ENCODE measurements at places on chromosomes 1 and 21. TPM values are rescaled to one million over a fixed set of nuclear protein-coding genes. Genes with fewer than 3 reads are reported as not detected.
A peak's percentile ranks its signal among the peaks of the same experiment; 100 is the strongest.

- no peak for DNase-seq
Measured at GRCh38 chr1:205441318-205441633, 14.6 kb downstream of the BLACAT1 start.

DNA sequence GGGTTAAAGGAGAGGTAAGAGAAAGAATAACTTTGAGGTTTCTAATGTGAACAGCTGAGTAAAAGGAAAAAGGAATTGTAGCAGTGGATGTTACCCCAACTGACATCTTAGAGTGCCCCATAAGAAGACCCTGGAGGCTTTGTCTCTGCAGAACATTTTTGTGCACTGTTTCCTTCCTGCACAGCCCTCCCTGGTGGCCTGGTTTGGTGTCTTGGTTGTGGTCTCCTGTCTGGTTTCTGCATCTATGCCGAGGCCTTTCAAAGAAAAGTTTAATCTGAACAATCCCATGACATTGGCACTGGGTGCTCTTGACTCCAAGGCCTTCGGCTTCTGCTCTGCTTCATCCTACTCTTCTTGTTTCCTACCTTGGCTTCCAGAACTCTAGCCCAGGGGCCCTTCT lies 57.8 kb downstream of the RHOU start:
- DNase-seq: no peak

DNA sequence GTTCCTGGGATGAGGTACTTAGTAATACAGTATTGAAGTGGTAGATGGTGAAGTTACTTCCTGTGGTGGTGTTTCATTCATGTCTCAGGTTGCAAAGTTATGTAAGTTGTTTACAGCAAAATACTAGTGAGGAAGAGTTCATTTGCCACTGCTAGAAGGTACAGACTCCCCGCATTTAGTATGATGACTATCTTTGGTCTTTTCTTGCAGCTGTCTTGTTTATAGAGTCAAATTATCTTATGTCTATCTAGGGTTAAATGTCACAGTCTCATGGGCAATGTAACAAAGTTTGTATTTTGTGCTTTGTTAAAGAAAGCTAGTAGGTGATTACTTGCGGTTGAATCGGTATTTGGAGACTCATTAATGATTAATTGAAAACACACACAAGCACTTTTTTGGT lies 50.2 kb downstream of the LRRC8D start:
- no peak for DNase-seq

DNA sequence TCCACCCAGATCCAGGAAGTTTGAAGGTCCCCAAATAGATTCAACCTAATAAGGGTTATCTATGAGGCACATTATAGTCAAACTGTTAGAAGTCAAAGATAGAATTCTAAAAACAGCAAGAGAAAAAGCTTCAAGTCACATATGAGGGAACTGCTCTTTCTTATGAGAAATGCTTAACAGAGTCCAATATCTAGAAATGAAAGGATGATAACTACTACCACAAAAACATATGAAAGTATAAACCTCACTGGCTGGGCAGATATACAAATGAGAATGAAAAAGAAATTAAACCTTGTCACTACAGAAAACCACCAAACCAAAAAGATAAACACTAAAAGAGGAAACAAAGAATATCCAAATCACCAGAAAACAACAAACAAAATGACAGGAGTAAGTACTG lies 201.8 kb downstream of the KCNH1 start:
- no peak for DNase-seq

- no peak for DNase-seq
Measured at GRCh38 chr1:111052246-111052645, 87.6 kb downstream of the DRAM2 start.

The HTR6 gene
- not detected for total RNA-seq

DNA sequence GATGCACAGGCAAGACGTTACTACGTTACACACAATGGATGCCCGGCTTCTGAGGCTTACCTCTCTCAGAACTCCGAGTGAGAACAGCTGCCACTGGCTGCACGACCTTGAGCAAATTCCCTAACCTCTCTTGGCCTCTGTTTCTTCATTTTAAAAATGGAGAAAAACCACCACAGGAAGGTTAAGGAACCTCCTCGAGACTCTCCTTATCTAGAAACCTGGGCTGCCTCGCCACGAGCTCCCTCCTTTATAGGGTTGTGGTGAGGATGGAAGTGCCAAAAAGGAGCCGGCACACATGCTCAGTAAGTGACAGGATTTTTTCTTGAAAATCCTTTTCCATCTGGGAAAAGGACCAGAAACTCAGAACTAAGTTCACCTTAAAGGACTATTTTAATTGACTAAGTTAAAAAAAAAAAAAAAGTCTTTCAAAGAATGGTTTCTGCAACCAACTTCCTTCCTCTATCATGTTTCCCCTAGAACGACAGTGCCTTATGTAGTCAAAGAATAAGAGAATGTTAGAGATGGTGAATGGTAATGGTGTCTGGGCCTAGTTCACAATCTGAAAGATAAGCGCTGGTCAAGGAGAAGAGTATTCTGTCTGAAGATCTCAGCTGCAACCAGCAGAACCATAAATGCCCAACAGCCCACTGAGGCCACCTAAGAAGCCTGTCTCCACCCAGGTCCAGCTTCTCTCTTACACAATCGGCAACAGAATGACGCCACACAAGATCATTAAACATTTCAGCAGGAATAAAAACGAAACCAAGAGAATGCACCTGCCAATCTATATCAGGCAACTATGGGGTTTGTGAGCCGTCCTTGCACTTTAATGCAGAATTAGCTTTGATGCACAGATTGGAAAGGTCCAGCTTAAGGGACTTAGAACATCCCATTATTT lies 64.9 kb downstream of the SLC45A1 start:
- DNase-seq: no peak

- DNase-seq: peak; percentile 92
Measured at GRCh38 chr1:116667575-116668105, at the start of gene IGSF3. Gene IGSF3, minus strand, starts transcription at chr1:116667733. Its CDS starts 1,407 bp downstream, at chr1:116666326.

DNA sequence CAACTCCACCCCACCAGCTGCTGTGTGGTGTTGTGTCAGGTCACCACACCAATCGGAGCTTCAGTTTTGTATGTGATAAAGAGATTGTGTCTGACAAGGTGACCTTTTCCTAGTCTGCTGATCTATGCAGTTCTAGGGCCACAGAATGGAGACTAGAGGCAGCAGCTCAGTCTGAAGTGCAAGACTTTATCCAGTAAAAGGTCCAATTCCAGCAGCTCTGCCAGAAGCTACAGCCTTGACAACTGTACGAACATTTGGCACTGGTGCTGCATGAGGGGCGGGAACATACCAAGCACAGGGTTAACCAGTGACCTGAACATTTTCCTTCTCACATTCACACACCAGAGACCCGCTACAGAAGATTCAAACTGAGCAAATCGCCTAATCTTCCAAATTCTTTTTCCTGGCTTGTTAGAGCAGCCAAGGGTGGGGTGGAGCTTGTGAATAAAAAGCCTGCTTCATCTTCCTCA lies 9.3 kb downstream of the FMO1 start:
- no peak for DNase-seq

DNA sequence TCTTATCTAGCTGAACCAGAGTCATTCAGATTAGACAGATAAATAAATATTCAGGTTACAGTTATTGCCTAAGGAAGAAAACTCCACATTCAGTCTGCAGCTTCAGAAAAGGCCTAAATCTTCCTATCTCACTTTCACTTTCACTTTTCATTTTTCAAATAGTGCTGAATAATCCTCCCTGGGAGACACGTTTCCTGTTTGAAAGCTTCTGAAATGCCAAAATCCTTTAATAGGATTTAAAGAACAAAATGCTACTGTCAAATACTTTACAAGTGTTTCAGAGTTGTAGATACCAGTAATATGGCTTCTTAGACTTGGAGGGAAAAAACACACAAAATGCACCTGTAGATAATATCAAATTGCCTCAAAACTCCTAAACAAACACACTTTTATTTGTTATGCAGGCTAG lies 3.9 kb downstream of the PSMB2 start:
- DNase-seq: no peak

DNA sequence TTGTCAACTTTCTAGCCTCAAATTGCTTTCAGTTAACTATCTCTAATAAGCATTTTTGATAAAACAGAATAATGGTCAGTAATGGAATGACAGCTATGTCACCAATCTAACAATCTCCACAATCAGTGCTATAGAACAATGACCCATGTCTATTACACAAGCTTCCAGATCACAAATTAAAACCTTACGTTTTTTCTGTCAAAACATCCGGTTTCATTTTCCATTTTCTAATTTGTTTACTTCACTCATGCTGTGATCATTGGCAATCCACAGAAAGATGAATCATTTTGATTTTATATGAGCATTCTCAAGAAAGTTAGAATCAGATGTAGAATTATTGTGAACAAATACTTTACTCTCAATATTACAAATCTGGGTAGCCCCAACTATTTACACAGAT lies 80.3 kb downstream of the KCNT2 start:
- DNase-seq: no peak

GRCh38 chr21:20329636-20330035 lies 668.6 kb upstream of the NCAM2 start:
- no peak for DNase-seq

The BCL2L15 gene
- total RNA-seq: 1.8 TPM

DNA sequence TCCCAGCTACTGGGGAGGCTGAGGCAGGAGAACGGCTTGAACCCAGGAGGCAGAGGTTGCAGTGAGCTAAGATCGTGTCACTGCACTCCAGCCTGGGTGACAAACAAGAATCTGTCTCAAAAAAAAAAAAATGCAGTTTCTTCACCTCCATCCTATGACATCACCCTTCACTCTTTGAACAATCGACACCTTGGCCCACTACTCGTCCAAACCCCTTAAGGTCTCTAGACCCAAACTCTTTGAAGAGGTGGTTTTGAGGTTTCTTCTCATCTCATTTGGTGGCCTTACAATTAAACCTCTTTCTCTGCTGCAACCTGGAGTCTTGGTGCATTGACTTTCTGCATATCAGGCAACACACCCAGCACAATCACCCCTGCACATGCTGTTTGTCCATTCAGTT lies 86.1 kb downstream of the SLC16A1 start:
- no peak for DNase-seq

The FASLG gene
- total RNA-seq: 1.3 TPM

DNA sequence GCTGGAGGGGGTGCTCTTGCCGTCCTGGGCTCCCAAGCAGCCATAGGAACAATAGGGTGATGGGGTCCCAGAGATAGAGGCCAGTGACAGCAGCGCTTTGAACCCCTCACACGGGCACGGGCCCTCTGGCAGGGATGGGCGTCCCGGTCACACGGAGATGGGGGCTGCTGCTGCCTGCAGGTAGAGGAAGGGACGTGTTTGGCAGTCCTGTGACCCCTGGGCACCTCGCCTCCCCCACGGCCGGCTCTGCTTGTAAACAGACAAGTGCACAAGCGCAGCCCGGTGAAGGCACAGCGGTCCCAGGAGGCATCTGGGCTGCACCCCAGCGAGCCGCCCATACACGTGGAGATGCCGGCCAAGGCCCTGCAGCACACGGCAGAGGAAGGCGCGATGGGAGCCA lies 36.5 kb upstream of the PDE9A start:
- peak; percentile 61 for DNase-seq

The MROH7 gene
- 3.6 TPM for total RNA-seq

The ELAPOR1 gene
- total RNA-seq: 5.6 TPM

DNA sequence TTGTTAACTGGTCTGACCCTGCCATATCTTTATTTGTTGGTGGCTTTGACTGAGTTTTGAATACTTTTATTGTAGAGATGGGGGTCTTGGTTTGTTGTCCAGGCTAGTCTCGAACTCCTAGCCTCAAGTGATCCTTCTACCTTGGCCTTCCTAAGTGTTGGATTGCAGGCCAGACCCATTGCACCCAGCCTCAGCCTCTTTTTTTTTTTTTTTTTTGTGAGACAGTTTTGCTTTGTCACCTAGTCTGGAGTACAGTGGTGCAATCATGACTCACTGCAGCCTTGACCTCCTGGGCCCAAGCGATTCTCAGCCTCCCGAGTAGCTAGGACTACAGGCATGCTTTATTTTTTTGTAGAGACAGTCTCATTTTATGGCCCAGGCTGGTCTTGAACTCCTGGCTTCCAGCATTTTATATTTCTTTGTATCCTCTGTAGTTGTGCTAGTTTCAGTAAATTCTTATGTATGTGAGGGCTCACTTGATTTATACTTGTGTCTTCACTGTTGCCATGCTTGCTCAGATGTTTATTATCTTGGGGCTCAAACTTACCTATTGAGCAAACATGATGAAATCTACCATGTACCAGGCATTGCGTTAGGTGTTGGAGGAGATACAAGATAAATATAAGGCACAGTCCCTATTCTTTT lies 24.1 kb downstream of the THRAP3 start:
- no peak for DNase-seq

The SMYD3 gene
- total RNA-seq: 27.2 TPM

All from upper lobe of right lung (tissue), 1 donor.